Renal pelvis (tissue), 12 donors: ENCODE measurements at places on chromosomes 2 and 18.

DNA sequence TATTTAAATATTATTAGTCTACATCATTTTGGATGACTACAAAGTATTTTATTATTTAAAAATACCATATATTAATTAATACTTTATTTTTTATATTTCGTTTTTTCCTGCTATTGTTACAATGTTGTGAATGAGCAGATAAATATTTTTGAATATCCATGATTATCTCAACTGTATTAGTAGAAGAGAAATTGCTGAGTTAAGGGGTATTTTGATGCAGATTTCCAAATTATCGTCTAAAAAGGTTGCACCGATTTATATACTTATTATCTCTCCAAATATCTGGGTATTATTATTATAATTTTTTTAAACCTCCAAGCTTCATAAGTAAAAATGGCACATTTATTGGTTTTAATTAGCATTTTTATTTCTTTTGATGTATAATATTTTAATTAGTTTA, 8.9 kb upstream of the IL1RL1 start:
- DNase-seq: no peak

- no peak for DNase-seq
Observed at GRCh38 chr18:52826994-52827393, 487.0 kb downstream of the DCC start.

DNA sequence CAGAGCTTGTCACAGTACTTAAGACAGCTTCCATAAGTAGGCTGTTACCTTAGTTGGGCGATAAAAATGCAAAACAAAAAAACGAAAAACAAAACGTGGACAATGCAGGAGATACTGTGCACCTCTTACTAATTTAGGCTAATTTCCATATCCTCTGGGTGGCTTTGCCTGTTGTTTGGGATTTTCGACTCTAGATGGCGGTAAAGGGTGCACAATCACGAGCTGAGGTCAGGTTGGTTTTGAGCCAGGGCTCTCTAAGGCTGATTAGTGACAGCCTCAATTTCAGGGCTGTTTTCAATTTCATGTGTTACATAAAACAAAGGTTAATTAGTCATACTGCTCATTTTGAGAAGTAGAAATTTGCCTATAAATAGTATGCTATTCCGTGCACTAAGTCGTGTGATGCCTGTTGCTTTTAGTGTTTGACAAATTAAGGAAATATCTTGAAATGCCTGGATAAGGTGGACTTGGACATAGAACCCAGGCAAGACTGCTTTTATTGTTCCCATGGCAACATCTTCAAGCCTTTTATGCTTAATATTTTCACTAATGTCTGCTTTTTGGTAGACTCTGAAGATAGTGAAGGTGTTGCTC, 493.1 kb downstream of the SOCS6 start:
- peak; percentile 35 for DNase-seq

DNA sequence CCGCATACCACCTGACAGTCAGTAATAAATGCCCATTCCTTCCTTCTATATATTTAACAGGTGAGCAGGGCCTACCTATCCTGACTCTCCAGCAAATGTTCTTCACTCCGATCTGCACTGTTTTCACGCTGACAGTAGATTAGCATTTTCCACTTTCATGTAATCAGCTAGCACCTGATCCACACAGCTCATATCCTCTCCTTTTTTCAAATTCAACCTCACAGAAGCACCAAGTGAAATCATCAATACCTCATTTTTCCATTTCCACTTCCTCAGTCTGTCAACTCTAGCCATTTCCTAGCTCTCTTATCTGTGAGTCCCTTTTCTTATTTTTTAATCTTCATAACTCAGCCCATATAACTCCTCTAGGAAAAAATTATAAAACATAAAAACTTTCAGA, 402.8 kb downstream of the ZEB2 start:
- no peak for DNase-seq

DNA sequence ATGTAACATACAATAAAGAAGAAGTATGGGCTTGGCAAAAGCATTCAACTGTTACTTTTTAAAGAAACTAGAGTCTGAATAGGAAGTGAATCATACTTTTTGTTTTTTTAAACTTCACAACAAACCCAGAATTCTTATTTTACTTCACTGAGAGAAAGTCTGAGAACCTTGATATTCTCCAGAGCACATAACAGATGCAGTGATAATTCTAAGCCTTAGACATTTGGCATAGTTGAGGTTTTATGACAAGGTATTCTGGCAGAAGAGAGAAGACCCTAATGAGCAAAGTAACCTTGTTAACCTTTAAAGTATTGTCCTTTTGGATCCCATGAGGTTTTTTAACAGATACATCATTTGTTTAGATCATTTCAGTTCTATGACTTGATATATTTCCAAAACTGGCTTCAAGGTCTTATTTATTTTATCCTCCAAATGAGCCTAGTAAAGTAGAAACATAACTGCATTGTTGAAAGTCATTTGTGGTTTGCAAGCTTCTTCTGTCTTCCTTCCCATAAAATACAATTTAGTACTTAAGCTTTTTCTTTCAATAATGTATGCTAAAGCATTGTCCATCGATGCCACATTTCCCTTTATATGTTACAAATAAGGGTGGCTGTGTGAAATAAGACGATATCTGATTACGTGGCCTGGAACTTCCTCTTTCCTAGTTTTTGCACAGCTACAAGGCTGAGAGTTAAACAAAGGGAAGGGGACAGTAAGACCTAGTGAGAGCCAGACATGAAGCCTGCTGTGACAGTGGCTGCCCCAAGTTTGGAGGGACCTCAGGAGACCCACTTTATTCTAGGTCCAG, 86.1 kb upstream of the ITPRID2 start:
- no peak for DNase-seq

GRCh38 chr18:61893309-61893970, 633 bp upstream of the RNF152 start:
- peak; percentile 56 for DNase-seq

- no peak for DNase-seq
Observed at GRCh38 chr2:40204268-40204667, 247.6 kb downstream of the SLC8A1 start.

- DNase-seq: no peak
Observed at GRCh38 chr18:46418663-46419260, 238.3 kb downstream of the LOXHD1 start.

GRCh38 chr2:207475546-207475945, 54.2 kb upstream of the CREB1 start:
- DNase-seq: no peak

DNA sequence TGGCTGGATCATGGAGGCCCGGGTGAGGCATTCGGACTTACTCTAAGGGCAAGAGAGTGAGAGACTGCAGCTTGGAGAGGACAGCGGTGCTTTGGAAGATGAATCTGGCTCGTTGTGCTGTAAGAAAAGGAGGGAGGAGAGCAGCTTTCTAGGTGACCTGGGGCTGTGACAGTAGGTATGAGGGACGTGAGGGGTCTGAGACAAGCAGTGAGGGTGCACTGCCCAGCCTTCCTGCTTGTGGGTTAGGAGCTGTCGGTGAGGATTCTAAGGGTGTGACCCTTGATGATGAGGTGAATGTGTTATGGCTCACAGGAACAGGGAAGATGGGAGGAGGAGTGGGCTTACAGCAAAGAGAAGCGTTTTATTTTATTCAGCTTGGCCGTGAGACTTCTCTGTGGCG, 27.1 kb upstream of the RHOB start:
- no peak for DNase-seq

DNA sequence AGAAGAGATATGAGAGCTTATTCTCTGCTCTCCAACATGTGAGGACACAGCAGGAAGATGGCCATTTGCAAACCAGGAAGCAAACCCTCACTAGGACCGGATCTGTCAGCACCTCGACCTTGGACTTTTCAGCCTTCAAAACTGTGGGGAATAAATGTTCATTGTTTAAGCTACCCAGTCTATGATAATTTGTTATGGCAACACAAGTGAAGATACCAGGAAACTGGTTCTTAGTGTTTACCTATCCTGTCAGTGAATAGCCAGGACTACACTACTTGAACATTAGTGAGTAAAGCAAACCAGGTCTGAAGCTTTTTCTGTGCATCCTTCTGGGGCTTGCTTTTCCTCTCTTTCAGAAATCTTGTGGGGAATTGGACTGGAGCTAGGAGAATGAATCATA, 44.4 kb upstream of the BARD1 start:
- no peak for DNase-seq

- DNase-seq: peak; percentile 58
Observed at GRCh38 chr2:72859831-72860262, 27.4 kb upstream of the SPR start.

DNA sequence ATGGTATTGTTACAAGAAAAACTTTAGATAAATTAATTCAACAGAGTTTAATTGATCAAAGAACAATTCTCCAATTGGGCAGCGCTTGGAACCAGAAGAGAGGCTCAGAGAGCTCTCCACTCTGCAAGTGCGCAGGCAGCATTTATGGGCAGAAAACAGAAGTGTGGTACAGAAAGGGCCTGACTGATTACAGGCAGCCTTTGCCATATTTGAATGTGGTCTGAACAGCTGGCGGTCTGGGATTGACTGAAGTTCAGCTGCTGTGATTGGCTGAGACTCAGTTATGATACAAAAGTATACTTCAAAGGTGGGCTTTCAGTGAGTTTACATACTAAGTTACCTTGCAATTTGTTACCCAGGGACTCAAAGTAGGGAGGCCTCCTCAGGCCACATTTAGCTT, 301.3 kb upstream of the ID2 start:
- DNase-seq: no peak

- DNase-seq: no peak
Observed at GRCh38 chr2:56369316-56369715, 185.5 kb downstream of the CCDC85A start.

DNA sequence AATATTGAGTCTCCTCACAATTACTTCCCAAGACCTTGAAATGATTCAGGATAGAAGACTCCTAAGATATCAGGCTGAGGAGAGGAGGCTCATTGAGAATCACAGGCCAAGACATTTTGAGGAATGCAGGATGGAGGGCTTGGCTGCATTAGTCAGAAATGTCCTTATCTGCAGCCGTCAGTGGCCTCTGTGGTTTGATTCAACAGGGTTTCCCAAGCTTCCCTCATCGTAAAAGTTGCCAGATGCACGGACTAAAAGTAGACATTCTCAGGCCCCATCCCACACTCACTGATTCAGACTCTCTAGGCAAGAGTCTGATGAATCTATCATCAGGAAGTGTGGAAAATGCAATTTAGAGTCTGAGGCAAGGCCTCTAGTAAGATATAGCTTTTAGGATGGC, 34.0 kb upstream of the TMEM178A start:
- no peak for DNase-seq

DNA sequence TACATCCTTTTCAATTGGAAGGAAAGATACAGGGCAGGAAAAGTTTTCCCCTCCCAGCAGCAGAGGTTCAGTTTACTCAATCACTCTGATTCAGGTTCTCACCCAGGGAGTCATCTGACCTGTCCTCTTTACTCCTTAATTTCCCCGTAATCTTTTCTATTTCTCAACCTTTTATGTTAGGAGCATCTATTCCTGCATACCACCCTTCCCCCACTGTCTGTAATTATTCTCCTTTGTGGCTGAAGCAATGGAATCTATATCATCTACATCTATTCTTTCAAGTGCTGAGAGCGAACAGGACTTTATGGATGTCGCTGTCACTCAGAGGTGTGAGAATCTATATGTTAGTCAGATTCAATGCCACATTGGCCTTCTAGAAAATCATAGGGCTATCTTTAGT, 175.2 kb downstream of the NOL4 start:
- no peak for DNase-seq

GRCh38 chr2:113376913-113377445, 60.5 kb upstream of the ZNG1B start:
- DNase-seq: no peak

DNA sequence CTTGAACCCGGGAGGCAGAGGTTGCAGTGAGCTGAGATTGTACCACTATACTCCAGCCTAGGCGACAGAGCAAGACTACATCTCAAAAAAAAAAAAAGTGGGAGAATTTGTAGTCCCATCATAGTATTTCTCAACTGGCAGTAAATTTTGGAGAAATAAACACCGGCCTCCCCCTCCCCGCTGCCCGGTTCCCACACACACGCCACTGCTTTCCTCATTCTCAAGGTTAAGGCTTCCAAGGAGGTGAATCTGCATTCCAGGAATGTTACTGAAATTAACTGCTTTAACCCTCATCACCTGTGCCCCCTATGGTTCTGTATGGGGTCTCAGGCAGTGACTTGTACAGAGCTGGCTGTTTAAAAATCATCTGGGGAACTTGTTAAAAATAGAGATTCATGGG, 49.9 kb downstream of the MRPL35 start:
- no peak for DNase-seq

DNA sequence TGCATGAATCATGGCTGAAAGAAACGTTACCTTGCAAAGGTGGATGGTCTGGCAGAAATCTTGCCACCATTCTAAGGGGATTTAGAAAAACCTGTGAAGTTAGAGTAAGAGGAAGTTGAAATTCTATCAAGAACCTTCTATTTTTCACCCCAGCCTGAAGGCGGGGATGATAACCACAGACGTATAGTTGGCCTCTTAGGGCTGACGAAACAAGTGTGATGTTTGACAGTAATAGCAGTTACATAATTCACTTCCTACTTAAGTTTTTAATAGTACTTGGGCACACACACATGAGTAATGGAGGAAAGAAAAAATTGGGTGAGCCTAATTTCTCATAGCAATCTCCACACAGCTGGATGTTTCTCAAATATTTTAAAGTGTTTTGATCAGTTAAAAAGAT, 336.6 kb upstream of the SALL3 start:
- no peak for DNase-seq

- no peak for DNase-seq
Observed at GRCh38 chr2:120656273-120656950, 79.3 kb upstream of the GLI2 start.

GRCh38 chr2:134140251-134140661, 113.6 kb upstream of the MGAT5 start:
- no peak for DNase-seq

DNA sequence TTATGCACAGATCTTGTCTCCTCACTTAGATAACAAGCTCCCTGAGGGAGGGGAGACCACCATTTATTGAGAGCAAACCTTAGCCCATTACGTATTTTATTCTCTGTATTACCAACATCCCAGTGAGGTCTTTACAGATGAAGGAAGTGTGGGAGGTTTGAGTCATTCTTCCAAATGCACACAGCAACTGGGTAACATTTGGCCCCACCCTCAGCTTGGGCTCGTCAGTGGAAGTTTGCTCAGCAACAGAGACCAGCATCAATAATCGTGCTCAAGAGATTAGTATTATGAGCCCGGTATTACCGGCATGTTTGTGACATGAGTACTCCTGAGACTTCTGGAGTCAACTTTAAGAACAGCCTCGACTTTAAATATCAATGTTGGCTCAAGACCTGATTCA, 168.6 kb downstream of the ETAA1 start:
- no peak for DNase-seq

- DNase-seq: no peak
Observed at GRCh38 chr2:100820523-100821254, 750 bp downstream of the NPAS2 start.

- no peak for DNase-seq
Observed at GRCh38 chr18:55413474-55413873, 174.5 kb downstream of the TCF4 start.

- DNase-seq: no peak
Observed at GRCh38 chr2:27351802-27352598, 4.6 kb downstream of the GTF3C2 start.

GRCh38 chr18:63071701-63072141, 247.8 kb downstream of the BCL2 start:
- DNase-seq: no peak

GRCh38 chr2:197599285-197599965, 76.0 kb downstream of the RFTN2 start:
- DNase-seq: no peak

GRCh38 chr18:3248658-3249359, 1.2 kb downstream of the MYL12A start:
- no peak for DNase-seq
